ENCODE measurements at places on chromosomes 13 and 19.

GRCh38 chr13:108323031-108323430, 53.5 kb downstream of the TNFSF13B start:
- no peak for DNase-seq

- DNase-seq: no peak
Measured at GRCh38 chr13:62767473-62767872, 1351.8 kb upstream of the PCDH20 start.

- no peak for DNase-seq
Measured at GRCh38 chr19:41330946-41331678, 21.1 kb downstream of the CCDC97 start.

DNA sequence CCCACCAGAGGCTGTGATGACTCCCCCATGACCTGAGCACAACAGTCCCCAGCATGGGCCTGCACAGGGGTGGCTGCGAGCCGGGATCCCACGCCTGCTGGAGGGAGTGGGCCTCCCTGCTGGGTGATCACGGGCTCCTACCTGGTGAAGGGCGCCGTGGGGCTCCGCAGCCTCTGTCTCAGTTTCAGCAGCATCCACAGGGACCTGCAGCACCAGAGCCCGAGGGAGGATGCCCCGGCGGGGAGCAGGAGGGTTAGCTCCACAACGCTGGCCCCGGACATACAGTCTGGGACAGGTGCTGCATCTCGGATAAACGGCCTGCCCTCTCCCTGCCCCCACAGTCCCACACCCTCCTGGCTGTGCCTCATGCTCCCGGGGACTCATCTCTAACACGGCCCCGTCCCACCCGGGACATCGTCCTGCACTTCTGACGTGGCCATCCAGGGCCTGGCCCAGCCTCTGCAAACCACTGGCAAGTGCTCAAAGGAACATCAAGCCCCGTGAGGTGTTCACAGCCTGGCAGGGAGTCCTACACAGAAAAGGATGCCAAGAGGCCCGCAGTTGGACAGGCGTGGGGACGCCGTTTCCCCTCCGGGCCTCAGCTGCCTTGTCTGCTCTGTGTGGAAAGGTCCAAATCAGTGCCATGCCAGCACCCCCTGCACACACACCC, 10.5 kb downstream of the PEX11G start:
- DNase-seq: no peak

DNA sequence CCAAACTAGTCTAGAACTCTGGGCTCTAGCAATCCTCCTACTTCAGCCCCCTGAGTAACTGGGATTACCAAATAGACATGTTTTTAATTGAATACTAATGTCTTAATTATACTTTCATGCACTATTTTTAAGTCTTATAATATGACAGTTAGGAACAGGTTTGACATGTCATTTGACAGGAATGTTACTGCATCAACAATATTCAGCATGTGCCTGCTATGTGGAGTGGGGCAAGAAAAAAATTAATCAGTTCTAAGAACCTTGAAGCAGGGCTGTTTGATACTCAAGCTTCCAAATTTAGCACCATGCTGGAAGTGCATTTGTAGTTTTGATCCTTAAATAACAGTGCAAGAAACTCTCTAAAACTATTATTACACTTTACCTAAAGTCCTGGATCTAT, 265.3 kb downstream of the MZT1 start:
- no peak for DNase-seq

DNA sequence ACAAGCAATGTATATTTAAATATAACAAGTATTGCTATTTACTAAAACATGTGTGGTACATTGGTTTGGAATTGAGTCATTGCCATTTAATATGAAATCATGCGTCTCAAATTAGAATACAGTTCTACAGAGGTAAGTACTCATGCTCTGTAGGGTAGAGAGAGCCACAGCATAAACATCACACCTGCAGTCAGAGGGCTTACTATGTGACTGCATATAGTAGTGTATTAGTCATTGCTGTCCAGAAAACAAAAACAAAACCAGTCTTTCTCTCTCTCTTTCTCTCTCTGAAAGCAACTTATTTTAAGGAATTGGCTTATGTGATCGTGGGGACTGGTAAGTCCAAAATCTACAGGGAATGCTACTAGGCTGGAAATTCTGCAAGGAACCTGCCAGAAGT, 370.3 kb downstream of the GPC5 start:
- DNase-seq: no peak

DNA sequence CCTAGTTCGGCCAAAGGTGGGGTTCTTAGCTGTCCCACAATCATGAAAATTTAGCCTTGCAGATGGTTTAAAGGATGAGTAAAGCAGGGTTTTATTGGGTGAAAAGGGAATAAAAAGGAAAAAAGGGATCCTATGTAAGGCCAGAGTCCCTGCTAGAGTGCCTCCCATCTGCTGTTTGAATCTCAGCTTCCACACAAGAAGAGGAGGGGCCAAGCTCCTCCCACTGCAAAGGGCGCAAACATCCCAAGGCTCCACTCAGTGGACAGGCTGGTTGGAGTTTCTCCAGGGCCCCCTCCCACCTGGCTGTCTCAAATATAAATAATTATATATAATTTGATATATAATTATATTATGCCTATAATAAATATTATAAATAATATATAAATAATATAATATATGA, 1272.1 kb upstream of the PCDH20 start:
- DNase-seq: no peak

- DNase-seq: no peak
Measured at GRCh38 chr19:19748249-19748938, 15.5 kb upstream of the ZNF14 start.

- no peak for DNase-seq
Measured at GRCh38 chr13:72253754-72254153, 386.8 kb upstream of the DACH1 start.

DNA sequence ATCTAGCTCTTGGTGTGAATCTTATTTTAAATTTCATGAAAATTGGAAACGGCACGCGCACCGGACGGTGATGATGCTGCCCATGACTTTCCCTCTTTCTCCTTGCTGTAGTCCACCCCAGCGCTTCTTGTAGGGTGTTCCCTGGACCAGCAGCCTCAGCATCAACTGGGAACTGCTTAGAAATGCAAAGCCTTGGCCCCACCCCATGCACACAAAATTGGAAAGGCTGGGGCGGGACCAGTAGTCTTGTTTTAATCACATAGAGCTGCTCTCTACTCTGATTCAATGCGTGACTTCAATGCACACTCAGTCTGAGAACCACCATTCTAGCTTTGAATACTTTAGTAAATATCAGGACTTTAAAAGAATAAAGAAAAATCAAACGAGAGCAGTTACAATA, 427.1 kb downstream of the EFNB2 start:
- DNase-seq: no peak

GRCh38 chr19:1234955-1235380, 2.8 kb downstream of the CBARP start:
- DNase-seq: no peak

GRCh38 chr19:35207391-35207871, 21.1 kb downstream of the FAM187B start:
- DNase-seq: peak; percentile 10

DNA sequence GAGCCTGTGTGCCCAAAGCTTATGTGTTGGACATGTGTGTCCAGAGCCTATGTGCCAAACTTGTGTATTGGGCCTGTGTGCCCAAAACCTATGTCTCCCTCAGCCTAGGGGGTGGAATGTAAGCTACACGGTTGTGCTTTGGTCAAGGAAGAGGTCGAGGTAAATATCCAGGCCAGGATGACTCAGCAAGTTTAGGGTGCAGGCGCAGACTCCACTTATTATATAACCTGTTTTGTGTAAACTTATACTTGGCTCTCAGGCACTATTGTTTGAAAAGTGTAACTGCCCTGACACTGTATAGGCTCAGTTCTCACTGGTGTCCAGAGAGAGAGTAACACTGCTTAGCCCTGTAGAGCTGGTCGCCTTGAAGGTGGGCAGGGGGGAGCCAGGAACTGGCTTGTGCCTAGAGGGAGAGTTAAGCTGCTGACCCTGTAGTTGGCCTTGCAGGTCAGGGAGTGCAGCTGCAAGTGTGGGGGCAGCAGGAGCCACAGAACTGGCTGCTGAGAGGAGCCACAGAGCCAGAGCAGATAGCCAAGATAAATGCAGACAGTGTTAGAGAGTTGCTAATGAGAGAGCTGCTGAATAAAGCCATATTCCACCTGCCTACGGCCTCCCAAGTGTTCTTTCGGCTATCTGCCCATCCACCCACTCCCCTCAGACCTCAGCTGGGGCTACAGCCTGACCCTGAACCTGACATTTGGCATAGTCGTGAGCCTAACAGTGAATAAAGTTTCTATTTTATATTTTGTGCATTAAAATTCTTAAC, 517.2 kb upstream of the SLITRK1 start:
- DNase-seq: no peak

DNA sequence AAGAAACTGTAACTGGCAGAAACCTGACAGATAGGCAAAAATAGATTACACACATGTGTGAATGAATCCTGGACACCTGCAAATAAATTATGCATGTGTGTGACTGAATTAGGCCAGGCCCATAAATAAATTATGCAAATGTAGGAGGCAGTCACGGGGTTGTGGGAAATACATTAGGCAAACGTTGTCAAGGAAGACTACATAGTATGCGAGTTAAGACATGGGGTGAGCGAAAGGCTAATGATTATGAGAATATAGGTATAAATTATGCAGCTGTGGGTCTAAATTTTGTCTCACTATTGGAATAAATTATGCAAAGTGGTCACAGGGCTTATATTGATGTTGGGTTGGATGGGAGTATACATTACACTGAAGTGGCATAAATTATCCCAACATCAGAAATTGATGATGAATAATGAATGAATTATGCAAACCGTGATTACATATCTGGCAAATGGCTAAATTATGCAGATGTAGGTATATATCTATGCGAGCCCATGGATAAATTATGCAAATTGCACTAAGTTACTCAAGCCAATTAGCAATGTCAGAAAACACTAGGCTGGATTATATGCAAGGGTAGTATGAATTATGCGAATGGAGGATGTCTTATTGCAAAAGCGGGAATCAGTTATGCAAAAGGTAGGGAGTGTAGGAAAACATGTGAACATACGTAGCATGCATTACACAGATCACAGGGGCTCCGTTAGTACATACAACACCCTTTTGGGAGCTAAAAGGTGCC, 6.8 kb downstream of the SLC8A2 start:
- no peak for DNase-seq

DNA sequence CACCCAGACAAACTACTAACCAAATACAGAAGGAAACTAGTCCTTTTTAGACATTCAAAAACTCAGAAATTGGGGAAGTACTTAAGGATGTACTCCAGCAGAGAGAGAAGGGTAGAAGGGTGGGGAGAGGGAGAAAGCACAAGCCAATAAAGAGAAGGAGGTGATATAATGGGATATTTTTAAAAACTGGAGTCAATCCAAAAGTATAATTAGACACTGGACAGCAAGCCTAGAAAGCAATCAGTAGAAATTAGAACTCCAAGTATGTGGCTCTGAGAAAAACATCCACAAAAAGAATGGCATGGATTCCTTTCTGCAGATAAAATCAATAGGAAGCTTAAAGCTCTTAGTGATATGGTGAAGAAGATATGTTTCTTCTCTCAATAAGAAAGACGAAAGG, 55.8 kb downstream of the PEPD start:
- no peak for DNase-seq

GRCh38 chr19:30358821-30359580, 13.2 kb upstream of the ZNF536 start:
- DNase-seq: no peak

DNA sequence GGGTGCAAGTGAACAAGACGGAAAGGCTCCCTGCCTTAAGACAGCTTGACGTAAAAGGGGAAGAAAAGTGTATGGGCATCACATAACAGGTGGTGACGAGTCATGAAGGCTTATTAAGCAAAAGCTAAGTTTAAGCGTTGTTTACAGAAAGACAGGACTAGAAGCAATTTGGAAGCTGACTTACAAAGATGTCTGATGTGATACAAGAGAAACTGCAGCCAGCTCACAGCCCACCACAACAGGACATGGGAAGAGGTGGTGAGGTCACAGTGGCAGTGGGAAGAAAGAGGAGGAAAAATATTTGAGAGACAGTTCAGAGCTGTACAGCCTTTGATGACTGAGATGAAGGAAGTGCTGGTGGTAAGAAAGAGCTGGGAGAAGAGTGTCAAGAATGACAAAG, 181.6 kb downstream of the KLF12 start:
- no peak for DNase-seq

GRCh38 chr19:39407410-39407659, 688 bp downstream of the ZFP36 start:
- no peak for DNase-seq

DNA sequence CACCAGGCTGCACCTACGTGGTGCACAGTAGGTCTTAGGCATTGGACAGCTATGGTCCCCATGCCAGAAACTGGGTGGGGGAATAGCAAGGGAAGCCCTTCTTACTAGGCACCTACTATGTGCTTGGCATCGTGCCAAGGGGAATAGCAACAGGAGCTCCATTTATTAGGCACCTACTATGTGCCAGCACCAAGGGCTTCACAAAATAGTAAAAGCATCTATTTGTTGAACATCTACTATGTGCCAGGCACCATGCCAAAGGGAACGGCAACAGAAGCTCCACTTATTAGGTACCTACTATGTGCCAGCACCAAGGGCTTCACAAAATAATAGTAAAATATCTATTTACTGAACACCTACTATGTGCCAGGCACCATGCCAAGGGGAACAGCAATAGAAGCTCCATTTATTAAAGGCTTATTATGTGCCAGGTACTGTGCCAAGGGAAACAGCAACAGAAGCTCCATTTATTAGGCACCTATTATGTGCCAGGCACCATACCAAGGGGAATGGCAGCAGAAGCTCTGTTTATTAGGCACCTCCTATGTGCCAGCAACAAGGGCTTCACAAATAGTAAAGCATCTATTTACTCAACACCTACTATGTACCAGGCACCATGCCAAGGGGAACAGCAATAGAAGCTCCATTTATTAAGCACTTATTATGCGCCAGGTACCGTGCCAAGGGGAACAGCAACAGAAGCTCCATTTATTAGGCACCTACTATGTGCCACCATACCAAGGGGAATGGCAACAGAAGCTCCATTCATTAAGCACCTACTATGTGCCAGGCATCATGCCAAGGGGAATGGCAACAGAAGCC, 108.5 kb downstream of the PTPRS start:
- no peak for DNase-seq

DNA sequence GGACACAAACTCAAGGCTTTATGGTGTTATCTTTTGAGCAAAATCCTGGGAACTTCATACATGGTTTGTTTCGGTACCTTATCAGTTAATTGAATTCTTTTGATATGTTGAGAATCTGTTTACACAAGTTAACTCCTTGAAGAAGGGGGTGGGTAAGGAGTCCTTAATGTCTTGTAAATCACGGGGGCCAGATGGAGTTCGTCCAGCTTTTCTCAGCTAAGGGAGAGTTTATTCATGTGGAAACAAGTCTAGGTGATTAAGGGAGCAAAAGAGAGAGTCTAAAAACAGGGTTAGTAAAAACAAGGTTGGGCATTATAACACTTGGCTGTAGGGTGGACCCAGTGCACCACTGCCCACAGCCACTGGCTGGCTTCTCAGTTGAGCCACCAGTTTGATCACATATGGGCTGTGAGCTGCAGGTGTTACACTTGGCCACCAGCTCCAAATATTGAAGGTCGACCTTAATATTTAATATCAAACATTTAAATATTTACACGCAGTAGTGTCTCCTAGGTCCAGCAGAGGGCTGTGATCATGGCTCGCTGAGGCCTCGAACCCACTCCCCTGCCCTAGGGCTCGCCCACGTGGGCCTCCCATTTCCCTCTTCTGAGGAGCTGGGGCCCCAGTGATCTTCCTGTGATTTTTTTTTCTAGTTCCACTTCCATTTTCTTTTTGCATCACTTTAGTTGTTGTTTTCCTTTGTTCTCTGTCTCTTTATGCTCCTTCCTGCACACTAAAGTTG, 21.0 kb upstream of the ZNF43 start:
- DNase-seq: no peak

GRCh38 chr13:67063036-67063435, 167.1 kb downstream of the PCDH9 start:
- DNase-seq: no peak

GRCh38 chr13:109126178-109126577, 496.8 kb downstream of the MYO16 start:
- DNase-seq: no peak

Measured in left lobe of liver (tissue), 2 donors.